Suppressor macrophage treated with lipopolysaccharide for 1 hour (primary cell): ENCODE measurements at places on chromosomes 16 and 17.

- DNase-seq, result no peak
These were observed 1.1 kb downstream of the CDH15 start for GRCh38 chr16:89172528-89173173.

- no peak for DNase-seq
These were observed 14.8 kb downstream of the SGCA start for GRCh38 chr17:50180620-50181019.

DNA sequence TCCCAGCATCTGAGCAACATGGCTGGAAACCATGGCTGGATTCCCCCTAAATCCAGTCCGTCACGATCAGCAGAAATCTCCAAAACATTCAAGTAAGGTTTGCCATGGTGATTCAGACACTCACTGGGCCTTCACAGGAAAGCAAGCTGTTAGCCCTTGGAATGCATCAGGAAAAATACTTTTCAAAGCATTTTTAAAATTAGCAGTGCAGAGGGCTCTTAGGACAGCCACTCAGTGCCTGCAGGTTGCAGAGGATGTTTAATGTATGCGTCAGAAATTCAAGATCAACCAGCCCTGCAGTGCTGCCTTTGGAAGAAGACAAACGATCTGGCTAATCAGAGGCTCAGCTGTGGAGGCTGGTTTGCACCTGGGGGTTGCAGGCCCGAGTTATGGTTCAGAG is 50.3 kb downstream of the FOXL1 start:
- no peak for DNase-seq

DNA sequence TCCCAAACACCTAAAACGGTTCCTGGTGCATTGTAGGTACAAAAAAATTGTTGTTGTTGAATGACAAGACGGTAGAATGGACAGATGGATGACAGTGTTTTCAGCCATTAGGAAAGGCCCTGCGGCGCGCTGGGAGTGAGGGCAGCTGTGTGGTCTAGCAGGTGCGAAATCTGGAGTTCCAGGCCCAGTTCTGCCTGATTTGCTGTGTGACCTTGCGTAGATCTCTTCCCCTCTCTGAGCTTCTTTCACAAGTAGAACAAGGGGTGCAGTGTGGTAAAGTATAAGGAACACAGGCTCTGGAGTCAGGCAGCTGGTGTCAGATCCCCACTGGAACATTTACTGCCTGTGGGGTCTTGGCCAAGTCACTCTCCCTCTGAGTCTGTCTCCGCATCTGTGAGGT is 25.3 kb downstream of the SPNS2 start:
- no peak for DNase-seq

DNA sequence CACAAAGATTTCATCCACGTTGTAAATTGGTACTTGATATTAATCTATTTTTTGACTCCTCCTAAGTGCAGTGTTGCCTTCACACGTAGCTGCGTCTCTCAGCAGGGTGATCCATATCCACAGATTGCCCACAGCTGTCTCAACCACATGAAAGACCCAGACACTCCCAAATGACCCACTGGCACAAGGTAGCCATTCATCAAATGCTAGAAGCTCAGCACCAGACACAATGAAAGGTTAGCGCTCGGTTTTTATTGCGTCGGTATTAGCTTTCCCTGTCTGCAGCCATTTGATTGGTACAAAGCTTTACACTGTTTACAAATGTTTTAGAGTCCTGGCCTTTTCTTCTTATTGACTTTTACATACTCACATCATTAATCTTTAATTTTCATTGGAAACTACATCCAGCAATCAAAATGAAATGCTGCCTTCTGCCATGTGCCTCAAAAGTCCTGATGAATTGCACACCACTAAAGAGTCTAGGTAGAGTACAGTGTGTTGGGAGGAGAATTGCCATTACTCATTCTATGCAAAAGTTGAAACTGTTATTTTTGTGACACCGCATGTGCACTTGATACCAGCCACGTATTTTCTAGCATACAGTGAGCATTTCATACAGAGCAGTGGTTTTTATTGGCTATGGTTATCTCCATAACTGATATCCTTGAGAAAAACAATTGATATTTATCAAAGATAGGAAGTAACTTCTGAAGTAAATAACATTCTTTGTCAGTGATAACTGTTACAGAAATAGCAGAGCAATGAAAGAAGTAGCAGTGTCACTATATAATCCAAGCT is 127.3 kb upstream of the NUDT7 start:
- no peak for DNase-seq

DNA sequence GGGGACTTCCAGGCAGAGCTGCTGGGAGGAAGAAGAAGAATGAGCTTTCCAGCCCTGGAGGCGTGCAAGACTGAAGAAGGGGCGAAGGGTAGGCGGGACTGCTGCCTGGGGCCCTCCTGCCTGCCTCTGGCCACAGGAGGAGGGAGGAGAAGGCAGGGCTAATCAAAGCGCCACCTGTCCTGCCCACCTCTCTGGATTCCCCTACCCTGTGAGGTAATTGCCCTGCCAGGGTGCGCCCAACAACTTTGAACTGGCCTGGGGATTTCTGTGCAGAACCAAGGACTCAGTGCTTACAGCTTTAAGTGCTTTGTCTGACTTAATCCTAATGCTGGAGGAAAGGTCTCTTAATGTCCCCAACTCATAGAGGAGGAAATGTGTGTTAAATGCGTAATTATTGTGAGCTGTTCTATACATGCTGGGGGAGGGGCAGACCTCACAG is at the start of gene NOXO1:
Gene NOXO1, minus strand, starts transcription at position 72 of the 439 bp plus-strand sequence. CDS start 290 bp downstream, outside the sequence.
- DNase-seq, result peak; percentile 30

- no peak for DNase-seq
These were observed 955 bp downstream of the ACLY start for GRCh38 chr17:41917679-41918313.

GRCh38 chr16:20729141-20729540 is 12.5 kb downstream of the THUMPD1 start:
- DNase-seq, result no peak

GRCh38 chr17:59963738-59964481 is 630 bp downstream of the RNFT1 start:
- DNase-seq, result peak; percentile 91

DNA sequence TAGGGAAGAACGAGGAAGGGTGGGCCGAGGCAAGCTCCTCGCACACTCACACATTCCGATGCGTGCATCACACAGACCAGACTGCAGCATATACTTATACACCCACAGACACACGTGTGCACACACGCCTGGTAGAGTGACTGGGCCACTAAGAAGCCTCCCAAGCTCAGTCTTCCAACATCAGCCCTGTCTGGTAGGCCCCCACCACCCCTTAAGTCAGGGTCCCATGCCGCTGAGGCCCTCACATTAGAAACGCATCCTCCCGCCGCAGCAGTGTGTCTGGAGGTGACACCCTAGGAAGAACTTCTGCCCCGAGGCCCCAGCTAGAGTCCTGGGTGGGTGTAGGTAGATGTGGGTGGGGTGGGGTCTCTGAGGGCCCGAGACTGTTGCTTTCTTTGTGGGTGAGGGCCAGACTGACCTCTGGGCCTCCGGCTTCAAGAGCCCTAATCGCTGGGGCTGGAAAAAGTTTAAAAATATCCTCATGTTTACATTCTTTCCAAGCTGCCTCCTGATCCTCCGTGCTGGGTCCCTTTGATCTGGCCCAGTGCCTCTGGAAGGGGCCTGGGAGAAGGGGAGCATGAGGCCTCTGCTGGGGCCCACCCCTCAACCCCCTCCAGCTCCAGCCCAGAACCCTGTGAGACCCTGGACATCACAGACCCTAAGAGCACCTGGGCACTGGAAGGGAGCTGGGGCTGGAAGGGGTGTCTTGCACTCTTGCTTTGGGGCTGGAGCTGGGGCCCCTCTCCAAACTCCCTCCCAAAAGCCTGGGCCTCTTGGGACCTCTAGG is 13.6 kb downstream of the CDH16 start:
- no peak for DNase-seq

GRCh38 chr16:21162661-21163151 is 4.2 kb downstream of the LDAF1 start:
- no peak for DNase-seq
